ENCODE measurements at places on chromosomes 7 and 10.

GRCh38 chr10:86535132-86535882 lies 13.7 kb upstream of the WAPL start:
- no peak for DNase-seq

- DNase-seq: no peak
Observed at GRCh38 chr10:87659571-87660483, at the start of gene PAPSS2. TSS of gene PAPSS2 (plus strand) at chr10:87659878. CDS start at chr10:87659982, 104 bp downstream.

DNA sequence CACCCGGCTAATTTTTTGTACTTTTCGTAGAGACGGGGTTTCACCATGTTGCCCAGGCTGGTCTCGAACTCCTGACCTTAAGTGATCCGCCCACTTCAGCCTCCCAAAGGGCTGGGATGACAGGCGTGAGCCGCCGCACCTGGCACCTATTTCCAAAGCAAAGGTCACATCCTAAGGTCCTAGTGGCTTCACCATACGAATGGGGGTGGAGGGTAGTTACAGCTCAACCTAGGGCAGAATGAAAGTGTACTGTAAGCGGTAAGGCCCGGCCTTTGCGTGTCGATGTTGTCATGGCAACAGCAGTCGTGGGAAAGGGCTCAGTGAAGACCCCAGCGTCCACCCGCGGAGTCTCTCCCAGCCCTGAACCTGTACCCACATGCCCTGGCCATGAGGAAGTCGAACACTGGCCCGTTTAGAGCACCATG lies 1.6 kb upstream of the COX19 start:
- DNase-seq: no peak

DNA sequence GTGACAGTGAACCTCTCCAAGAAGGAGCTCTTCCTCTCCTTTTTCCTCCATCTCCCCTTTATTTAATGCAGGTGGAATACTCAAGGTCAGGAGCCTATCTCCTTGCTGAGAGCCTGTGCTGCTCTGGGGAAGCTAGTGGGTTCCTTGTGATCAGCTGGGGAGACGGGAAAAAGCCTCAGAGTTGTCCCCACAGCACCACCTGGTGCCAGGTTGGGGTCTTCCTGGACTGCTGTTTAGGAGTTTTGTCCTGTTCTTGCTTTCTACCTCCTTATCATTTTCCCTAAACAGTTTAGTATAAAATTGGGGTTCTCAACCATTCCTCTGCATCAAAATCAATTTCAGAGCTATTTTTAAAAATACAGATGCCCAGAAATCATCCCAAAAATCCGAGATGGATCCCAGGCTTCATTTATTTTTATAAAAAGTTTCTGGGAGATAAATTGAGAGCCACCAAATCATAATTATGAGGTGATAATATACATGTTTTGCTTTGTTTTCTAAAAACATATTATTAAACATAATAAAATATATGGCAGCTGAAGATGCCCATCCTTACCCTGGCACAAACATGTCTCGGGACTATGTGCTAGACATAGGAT lies 44.3 kb downstream of the MACC1 start:
- DNase-seq: peak; percentile 44

- DNase-seq: no peak
Observed at GRCh38 chr7:70701477-70701876, 430.5 kb upstream of the GALNT17 start.

DNA sequence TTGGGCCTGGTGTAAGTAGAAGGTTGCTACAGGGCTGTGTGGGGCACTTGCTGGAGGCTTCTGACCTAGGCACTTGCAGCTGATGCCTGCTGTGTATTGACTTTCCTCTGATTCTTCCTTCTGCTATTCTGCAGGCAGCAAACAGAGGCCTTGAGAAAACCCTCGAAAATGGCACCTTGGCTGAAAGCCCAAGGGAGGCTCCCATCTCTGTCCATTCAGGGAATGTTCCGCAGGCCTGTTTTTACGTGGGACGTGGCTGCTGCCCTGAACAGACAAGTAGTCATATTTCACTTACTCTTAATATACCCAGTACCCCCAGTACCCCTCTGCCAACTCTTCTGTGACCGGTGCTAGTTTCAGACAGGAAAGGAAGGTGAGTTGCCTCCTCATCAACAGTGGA lies 664.7 kb downstream of the INHBA start:
- no peak for DNase-seq

GRCh38 chr7:42161110-42161509 lies 75.9 kb downstream of the GLI3 start:
- no peak for DNase-seq

- DNase-seq: no peak
Observed at GRCh38 chr10:75106242-75106641, 5.2 kb upstream of the SAMD8 start.

- peak; percentile 56 for DNase-seq
Observed at GRCh38 chr7:26507108-26507987, 215.7 kb downstream of the SNX10 start.

- DNase-seq: no peak
Observed at GRCh38 chr10:121041906-121042305, 190.7 kb downstream of the WDR11 start.

DNA sequence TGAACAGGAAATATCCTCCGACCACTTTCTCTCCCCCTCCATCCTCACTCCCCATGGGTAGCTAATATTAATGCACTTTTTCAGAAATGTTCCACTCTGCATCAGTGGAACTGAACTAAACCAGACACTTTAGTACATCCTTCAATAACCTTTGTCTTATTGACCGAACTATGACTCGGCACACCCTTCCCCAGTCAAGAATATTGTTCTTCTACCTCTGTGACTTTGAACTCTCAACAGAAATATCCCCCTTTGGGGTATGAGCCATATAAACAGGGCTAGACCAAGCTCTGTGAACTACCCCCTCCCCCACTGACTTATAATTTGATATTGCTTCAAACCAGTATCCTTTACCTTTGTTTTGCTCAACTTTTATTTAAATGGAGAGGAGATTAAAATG lies 57.9 kb upstream of the CAPZA2 start:
- DNase-seq: no peak

GRCh38 chr10:24313283-24313682 lies 104.3 kb downstream of the KIAA1217 start:
- DNase-seq: no peak

GRCh38 chr7:110595694-110596093 lies 495.2 kb upstream of the LRRN3 start:
- no peak for DNase-seq

DNA sequence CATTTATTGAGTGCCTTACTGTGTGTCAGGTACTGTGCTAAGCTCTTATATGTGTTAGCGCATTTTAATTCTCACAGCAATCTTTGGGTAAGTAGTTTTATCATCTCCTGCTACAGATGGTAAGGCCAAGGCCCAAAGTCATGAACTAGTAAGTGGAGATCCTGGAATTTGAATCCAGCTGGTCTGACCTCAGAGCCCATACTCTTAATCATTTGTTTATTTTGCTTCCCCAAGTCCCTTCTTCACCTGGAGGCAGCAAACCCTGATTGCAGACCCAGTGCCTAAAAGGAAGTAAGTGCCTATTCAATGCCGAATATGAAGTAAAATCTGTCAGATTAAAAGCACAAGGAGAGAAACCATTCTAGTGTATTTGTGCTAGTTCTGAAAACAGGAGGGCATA lies 182.9 kb upstream of the TCF7L2 start:
- no peak for DNase-seq

GRCh38 chr7:135380351-135380750 lies 129.6 kb downstream of the CNOT4 start:
- DNase-seq: no peak

All from NCI-H1092 (cell line).